Spinal cord (tissue), 10 donors: ENCODE measurements at places on chromosomes 11 and 22. TPM values are rescaled to one million over a fixed set of nuclear protein-coding genes. Genes with fewer than 3 reads are reported as not detected.

- H3K4me3 ChIP-seq = no peak overlapping the region
- DNase-seq = no peak
- H3K36me3 ChIP-seq = peaks cover 12% of the 10 kb centered on the region
- peaks cover 54% of the 10 kb centered on the region for H3K4me1 ChIP-seq
- no peaks in the 10 kb centered on the region for H3K27me3 ChIP-seq
Measured at GRCh38 chr22:30307041-30307574, 17.8 kb upstream of the CASTOR1 start.

GRCh38 chr11:72741849-72742512 is 10.2 kb downstream of the ARAP1 start:
- no peak overlapping the region for H3K4me3 ChIP-seq
- peaks cover 34% of the 10 kb centered on the region for H3K4me1 ChIP-seq
- H3K27me3 ChIP-seq = no peaks in the 10 kb centered on the region

The TXN2 gene
- total RNA-seq = 39.0 TPM

- H3K27me3 ChIP-seq = no peaks in the 10 kb centered on the region
- H3K4me3 ChIP-seq = peak overlapping the region; percentile 79
- H3K27ac ChIP-seq = peak overlapping the region; percentile 94
- peaks cover 40% of the 10 kb centered on the region for H3K4me1 ChIP-seq
- no peaks in the 10 kb centered on the region for H3K36me3 ChIP-seq
- DNase-seq = no peak
Measured at GRCh38 chr11:111937844-111938243, 701 bp downstream of the DIXDC1 start.

The ELMOD1 gene
- total RNA-seq = 102 TPM

- no peaks in the 10 kb centered on the region for H3K27me3 ChIP-seq
- no peak overlapping the region for H3K4me3 ChIP-seq
- H3K4me1 ChIP-seq = no peaks in the 10 kb centered on the region
- DNase-seq = no peak
- peaks cover 2% of the 10 kb centered on the region for H3K36me3 ChIP-seq
Measured at GRCh38 chr11:86408845-86409244, 34.2 kb downstream of the CCDC81 start.

- DNase-seq = no peak
- H3K4me3 ChIP-seq = no peak overlapping the region
- no peaks in the 10 kb centered on the region for H3K27me3 ChIP-seq
- H3K4me1 ChIP-seq = peaks cover 76% of the 10 kb centered on the region
- H3K27ac ChIP-seq = no peak overlapping the region
- peaks cover 79% of the 10 kb centered on the region for H3K36me3 ChIP-seq
Measured at GRCh38 chr22:19877626-19878339, 23.1 kb upstream of the GNB1L start.

GRCh38 chr11:28631148-28631547 is 523.0 kb downstream of the METTL15 start:
- no peaks in the 10 kb centered on the region for H3K36me3 ChIP-seq
- no peak overlapping the region for H3K4me3 ChIP-seq
- no peaks in the 10 kb centered on the region for H3K4me1 ChIP-seq
- no peak for DNase-seq
- H3K27me3 ChIP-seq = no peaks in the 10 kb centered on the region
- no peak overlapping the region for H3K27ac ChIP-seq

The CRYAB gene
- total RNA-seq = 90.4 TPM

GRCh38 chr11:36238036-36238631 is 51.1 kb downstream of the COMMD9 start:
- DNase-seq = no peak
- no peaks in the 10 kb centered on the region for H3K27me3 ChIP-seq

- H3K4me1 ChIP-seq = no peaks in the 10 kb centered on the region
- no peaks in the 10 kb centered on the region for H3K36me3 ChIP-seq
- H3K4me3 ChIP-seq = no peak overlapping the region
- no peak for DNase-seq
- no peaks in the 10 kb centered on the region for H3K27me3 ChIP-seq
Measured at GRCh38 chr11:29280452-29280851, 736.4 kb downstream of the KCNA4 start.

- H3K36me3 ChIP-seq = no peaks in the 10 kb centered on the region
- H3K27ac ChIP-seq = no peak overlapping the region
- no peaks in the 10 kb centered on the region for H3K4me1 ChIP-seq
- no peaks in the 10 kb centered on the region for H3K27me3 ChIP-seq
Measured at GRCh38 chr11:23723861-23724260, 773.0 kb upstream of the LUZP2 start.

DNA sequence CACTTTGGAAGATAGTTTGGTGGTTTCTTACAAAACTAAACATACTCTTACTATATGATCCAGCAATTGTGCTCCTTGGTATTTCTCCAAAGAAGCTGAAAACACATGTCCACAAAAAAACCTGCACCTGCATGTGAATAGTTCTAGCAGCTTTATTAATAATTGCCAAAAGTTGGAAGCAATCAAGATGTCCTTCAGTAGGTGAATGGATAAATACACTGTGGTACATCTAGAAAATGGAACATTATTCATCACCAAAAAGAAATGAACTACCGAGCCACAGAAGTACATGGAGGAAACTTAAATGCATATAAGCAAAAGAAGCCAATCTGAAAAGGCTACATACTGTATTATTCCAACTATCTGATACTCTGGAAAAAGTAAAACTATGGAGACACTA is 569.1 kb upstream of the CCDC90B start:
- no peaks in the 10 kb centered on the region for H3K36me3 ChIP-seq
- no peak overlapping the region for H3K27ac ChIP-seq
- no peaks in the 10 kb centered on the region for H3K27me3 ChIP-seq
- H3K4me3 ChIP-seq = no peak overlapping the region

DNA sequence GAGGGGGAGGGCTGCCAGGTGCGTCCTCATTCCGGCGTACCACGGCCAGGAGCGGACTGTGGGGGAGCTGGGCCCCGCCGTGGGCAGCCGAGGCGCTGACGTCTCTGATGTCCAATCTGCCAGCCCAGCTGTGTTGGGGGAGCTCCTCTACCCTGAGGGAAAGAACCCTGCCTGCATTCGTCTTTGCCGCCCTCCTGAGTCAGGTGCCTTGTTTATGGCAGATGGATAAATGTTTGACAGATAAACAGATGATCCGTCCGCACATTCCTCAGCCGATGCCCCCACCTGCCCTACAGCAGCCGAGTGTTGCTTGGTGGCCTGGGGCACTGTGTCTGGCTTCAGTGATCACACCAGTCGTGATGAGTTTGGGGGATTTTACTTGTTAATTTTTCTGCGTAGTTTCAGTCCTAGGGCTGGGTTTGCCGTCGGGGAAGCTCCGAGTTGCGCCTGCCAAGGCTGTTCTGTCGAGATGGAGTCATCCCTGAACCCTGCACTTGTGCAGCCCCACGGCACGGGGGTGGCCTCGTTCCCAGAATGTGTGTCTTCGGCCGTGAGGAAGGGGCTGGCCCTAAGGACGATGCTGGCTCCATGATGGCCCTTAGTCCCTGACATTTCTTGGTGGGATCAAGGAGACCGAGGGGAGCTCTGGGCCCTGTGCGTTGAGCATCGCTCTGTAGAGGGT is 1083.9 kb downstream of the BRD1 start:
- peaks cover 3% of the 10 kb centered on the region for H3K4me1 ChIP-seq
- H3K4me3 ChIP-seq = no peak overlapping the region
- H3K27me3 ChIP-seq = no peaks in the 10 kb centered on the region
- no peak overlapping the region for H3K27ac ChIP-seq
- no peak for DNase-seq

DNA sequence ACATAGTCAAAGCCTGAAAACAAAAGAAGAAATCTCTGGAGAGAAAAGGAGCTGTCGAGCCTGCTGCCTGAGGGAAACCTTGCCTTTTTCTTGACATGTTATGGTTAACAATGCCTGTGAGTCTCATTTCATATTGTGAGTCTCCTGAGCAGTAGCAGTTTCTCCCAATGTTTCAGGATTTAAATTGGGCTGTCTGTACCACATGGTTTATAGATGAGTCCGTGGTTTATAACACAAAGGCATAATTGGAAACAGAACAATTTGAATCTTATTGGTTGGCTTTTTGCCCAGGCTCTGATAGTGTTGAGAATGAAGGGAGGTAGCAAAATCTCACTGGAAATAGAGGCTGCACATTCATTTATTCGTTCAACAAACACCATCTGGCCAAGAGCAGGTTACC is 540.9 kb downstream of the RAB38 start:
- no peaks in the 10 kb centered on the region for H3K4me1 ChIP-seq
- H3K36me3 ChIP-seq = no peaks in the 10 kb centered on the region
- no peaks in the 10 kb centered on the region for H3K27me3 ChIP-seq
- H3K27ac ChIP-seq = no peak overlapping the region

GRCh38 chr22:27116312-27117086 is 459.1 kb downstream of the MIAT start:
- no peaks in the 10 kb centered on the region for H3K27me3 ChIP-seq
- DNase-seq = no peak
- no peak overlapping the region for H3K4me3 ChIP-seq
- H3K36me3 ChIP-seq = no peaks in the 10 kb centered on the region

DNA sequence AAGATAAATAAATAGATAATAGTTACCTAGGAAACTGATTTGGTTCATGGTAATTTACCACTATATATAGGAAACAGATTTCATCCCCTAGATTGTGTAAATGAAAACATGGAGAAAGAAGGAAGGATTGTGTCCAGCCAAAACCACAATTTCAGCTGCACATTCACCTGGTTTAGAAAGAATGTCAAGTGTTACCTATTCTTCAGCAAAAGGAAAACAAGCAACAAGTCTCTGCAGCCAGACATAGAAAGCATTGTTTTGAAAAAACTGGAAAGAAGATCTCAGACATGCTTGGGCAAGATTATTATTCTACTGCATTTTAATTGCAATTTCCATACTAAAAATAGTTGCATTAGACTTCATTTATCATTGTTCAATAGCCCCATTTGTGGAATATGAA is 8.8 kb upstream of the BMAL1 start:
- no peak overlapping the region for H3K27ac ChIP-seq
- no peaks in the 10 kb centered on the region for H3K36me3 ChIP-seq
- H3K27me3 ChIP-seq = peaks cover 12% of the 10 kb centered on the region
- no peak for DNase-seq
